CD14-positive monocyte (primary cell): ENCODE measurements at places on chromosomes 5 and 9. TPM values are rescaled to one million over a fixed set of nuclear protein-coding genes. Genes with fewer than 3 reads are reported as not detected.

- no peak for DNase-seq
These were observed 188.7 kb downstream of the CHSY3 start for GRCh38 chr5:130092991-130093390.

GRCh38 chr5:132370971-132371602, 1.6 kb downstream of the SLC22A5 start:
- DNase-seq, result no peak

DNA sequence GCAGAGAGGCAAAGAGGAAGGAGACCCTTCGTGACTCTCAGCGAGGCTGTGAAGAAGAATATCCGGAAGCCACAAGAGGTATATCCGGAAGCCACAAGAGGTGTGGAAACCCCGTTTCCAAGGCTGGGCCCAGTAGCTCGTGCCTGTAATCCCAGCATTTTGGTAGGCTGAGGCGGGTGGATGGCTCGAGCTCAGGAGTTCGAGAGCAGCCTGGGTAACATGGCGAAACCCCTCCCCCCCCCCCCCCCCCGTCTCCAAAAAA, 612 bp upstream of the BBLN start:
- DNase-seq, result peak; percentile 72

DNA sequence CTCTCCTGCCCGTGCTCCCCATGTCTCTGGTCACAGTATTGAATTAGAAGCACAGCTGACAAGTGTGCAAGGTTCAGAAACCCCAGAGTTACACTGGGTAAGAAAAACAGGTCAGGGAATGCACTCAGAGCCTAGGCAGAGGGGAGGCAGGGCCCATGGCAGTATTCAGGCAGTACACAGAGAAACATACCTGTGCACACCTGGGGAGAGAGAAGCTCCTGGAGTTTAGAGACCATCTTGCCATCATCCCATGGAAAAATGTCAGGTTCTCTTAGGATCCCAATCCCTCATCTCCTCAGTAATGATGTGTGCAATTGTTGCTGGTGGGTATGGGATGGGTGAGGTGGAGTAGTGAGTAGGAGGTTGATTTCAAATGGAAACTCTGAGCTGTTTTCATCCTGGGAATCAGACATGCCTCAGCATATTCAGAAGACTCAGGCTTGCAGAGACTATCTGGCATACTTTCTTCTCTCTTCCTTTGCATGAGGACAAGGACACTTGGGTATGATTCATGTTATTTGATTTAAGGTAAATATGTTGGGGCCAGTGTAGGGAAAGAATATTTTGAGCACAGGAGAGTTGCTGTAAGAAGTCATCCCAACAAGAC, 228.5 kb downstream of the ESM1 start:
- no peak for DNase-seq

DNA sequence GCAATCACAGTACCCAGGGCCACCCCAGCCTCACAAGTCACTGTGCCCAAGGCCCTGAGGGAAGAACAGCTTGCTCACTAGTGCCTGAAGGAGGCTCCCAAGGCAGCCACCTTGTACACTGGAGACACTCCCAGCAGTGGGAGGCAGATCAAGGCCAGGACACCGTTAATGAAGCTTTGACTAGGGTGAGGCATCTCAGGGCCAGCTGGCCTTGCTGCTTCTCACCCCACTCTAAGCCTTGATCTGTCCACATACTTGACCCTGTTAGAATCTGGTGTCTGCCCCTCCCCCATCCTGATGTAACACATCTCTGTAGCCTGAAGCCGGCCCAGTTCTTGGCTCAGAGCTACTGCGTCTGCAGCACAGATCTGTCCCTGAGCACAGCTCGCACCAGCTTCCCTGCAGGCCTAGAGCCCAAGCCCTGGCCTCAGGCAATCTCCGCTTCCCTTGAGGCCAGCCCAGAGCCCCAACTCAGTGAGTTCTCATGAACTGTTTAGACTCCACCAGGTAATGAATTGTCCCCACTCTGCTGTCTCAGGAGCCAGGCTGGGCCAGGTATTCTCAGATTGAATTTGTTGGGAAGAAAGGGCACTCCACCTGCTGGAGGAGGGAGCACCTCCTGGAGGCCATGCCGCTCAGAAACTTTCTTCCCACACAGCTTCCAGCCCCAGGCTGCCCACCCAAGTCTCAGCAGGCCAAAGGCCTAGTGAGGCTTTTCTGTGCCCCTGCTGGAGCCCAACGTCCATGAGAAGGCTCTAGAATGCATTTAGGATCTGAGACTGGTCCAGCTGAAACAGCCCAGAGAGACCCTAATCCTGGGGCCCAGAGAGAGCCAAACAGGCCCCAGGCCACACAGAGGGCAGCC, 13.4 kb upstream of the JADE2 start:
- DNase-seq, result no peak

DNA sequence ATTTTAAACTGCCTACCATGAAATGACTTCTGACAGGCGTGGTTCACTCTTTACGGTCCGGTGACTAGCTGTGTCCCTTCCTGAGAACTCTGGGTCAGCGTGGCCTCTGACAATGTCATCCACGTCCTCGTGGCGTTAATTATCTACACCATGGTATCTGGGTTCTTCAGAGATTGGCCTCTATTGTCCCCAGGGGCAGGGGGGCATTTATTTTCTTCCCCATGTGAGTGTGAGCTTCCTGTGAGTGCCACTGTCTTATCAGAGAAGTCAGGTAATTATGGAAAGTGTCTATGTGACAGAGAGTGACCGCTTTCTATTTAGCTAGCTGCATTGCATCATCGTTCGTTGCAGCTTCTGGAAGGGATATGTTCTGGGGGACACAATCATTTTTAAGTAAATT, 77.2 kb downstream of the FBXL7 start:
- no peak for DNase-seq

DNA sequence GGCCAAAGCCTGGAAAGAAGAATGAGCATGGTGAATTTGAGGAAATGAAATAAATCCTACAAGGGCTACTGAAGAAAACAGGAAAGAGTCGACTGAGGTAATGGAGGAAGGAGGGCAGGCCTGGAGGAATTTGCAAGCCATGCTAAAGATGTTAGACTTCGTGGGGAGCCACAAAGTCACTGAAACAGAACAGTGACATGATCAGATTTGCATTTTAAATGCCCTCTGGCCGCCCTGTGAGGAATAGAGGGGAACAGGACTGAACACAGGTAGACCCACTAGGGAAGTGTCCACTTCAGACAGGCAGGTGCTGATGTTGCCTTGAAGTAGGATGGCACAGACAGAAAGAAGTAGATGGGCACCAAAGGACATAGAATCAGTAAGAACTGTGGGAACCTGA, 42.8 kb upstream of the RLN1 start:
- no peak for DNase-seq

DNA sequence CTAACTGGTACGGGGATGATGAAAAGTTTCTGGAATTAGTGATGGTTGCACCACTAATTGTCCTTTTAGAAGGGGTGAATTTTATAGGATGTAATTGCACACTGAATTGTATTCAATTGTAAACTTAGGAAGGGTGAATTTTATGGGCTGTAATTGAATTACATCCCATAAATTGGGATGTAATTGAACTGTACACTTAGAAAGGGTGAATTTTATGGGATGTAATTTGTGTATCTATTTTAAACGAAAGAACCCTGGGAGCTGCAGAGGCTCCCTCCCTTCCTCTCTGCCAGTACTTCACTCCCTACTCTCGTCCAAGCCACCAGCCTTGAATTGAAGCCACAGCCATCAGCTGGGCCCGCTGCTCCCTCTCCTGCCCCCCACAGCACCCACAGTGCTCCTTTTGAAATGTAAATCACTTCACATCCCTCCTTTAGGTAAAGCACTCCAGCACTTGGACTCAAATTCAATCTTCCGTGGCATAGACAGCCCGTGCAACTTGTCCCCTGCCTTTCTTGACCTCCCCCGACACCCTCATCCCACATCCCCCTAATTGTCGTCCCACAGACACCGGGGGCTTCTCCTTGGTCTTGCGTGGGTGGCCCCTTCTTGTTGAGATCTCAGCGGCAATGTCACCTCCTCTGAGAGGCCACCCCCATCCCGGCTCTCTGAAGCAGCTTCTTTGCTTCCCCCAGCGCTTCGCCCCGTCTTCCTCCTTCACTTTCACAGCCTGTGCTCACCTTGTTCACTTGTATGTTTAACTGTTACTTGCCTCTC, 84.2 kb upstream of the HRH2 start:
- no peak for DNase-seq

DNA sequence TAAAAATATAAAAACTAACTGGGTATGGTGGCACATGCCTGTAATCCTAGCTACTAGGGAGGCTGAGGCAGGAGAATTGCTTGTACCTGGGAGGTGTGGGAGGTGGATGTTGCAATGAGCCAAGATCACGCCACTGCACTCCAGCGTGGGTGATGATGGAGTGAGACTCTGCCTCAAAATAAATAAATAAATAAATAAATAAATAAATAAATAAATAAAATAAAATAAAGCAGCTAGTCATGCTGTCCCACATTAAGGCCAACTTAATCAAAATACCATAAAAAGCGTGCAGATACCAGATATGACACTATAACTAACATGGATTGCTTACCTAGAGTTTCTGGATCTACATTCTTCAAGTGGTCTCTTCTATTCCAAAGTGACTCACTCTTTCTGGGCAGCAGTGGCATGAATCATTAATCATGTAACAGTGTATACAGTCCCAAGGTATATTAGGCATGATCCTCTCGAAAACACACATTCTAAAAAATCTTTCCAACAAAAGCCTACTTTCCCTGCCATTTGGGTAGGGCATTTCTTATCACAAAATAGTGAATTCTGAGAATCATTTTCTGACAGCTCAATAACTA, 187.1 kb downstream of the ELAVL2 start:
- DNase-seq, result no peak

DNA sequence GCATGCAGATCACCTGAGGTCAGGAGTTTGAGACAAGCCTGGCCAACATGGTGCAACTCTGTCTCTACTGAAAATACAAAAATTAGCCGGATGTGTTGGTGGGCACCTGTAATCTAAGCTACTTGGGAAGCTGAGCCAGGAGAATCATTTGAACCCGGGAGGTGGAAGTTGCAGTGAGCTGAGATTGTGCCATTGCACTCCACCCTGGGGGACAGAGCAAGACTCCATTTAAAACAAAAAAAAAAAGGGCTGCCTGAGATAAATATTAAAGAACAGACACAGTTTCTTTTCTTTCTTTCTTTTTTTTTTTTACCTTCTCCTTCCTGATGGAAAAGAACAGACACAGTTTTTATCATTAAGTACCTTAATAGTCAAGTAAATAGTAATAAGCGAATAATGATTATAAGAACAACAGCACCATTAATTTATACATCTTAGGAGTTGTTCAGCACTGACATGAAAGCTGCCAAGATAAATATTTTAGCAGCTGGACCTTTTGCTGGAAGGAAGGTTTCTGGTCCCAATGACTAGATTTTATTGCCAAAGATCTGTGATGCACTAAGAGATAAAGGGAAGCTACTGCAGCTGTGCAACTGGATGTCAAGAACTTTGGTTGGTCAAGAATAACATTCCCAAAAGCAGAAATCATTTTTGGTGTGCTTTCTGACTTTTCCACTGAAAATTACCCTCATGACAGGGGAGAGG, 7.0 kb downstream of the CENPP start:
- DNase-seq, result no peak

GRCh38 chr5:43582082-43583005, 20.6 kb upstream of the NNT start:
- DNase-seq, result no peak

GRCh38 chr9:92657296-92658094, 12.4 kb downstream of the IPPK start:
- no peak for DNase-seq

- DNase-seq, result no peak
These were observed 312.3 kb downstream of the ENC1 start for GRCh38 chr5:74328221-74328630.

DNA sequence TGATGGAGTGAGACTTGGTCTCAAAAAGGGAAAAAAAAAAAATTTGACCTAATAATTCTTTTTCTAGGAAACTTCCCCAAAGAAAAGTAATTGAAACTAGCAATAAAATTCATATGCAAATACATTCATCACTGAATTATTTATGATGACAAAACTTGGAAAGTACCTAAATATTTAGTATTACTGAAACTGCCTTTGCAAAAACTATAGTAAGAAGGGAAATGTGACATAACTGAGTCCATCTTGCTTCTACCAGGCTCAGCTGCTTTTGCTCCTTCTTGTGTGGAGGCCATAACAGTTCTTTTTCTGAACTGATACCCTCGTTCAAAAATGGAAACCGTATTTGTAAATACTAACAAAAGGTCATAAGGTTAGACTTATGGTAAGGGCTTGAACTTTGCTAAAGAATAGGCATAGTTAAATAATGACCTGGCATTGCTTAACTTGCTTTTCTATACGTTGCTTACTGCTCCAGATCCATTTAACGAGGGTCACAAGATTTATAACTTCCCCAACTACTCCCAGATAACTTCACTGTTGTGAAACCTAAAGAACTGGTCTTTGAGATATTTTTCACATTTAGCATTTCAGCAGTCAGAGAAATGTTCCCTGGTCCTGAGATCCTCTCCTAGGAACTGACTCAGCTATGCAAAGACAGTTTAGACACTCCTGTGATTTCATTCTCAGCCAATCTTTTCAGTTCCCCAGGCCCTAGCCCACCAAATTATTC, 68.4 kb downstream of the CFAP95 start:
- no peak for DNase-seq

- DNase-seq, result no peak
These were observed 37.1 kb downstream of the WNK2 start for GRCh38 chr9:93221044-93221443.

- DNase-seq, result no peak
These were observed 439.9 kb downstream of the GADD45G start for GRCh38 chr9:90044710-90045151.

DNA sequence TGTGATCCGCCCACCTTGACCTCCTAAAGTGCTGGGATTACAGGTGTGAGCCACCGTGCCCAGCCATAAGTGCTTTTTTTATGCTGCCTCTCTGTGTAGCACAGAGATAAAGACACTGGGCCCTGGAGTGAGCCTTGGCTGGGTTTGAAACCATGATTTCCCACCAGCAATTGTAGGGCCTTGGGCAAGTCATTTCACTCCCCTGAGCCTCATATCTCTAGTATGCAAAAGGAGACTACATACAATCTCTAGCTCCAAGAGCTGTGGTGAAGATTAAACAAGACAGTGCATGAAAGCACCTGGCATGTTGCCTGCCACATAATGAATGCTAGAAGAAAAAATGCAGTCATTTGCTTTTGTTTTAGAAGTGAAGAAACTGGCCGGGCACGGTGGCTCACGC, 3.9 kb downstream of the FABP6 start:
- no peak for DNase-seq

GRCh38 chr9:35998333-35998732, 38.4 kb upstream of the RECK start:
- DNase-seq, result no peak

The SLC45A2 gene
- polyA plus RNA-seq, result not detected

The GDF9 gene
- 0.13 and 0.55 TPM in 2 replicates for polyA plus RNA-seq

The TMOD1 gene
- polyA plus RNA-seq, result 0.09 TPM in 1 of 2 replicates, not detected in the other

The ALDH1A1 gene
- polyA plus RNA-seq, result 14.3 and 28.6 TPM in 2 replicates

The SPINK13 gene
- polyA plus RNA-seq, result not detected in 2 replicates

The GLE1 gene
- polyA plus RNA-seq, result 11.1 and 16.0 TPM in 2 replicates
